SW 1271 (cell line): ENCODE measurements at places on chromosomes 5 and 9.

- DNase-seq = no peak
These were observed 245.3 kb downstream of the PDE4D start for GRCh38 chr5:59648038-59648831.

DNA sequence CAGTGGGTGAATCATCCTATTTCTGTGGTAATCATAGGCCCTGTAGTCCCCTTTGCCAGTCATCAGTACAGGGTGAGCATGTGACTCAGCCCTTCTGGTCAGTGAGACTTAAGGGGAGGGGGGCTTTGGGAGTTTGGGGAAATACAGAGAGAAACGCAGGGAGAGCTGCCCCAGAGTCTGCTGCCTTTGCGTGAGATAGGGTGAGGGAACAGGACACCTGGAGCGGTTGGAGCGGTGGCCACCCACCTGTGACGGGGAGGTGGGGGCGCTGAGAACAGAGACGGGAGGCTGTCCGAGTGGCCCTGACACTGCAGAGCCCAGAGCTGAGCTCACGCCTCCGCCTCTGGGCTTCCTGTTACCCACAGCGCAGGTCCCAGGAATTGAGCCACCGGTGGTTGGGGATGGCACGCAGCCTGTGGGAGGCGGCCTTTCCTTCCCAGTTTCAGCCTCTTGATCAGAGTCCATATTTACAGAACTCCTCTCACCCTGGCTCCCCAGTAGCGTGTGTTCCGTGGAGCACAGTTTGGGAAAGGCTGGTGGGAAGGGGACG lies 92.0 kb upstream of the ERCC6L2 start:
- no peak for DNase-seq

GRCh38 chr5:45694255-45694814 lies 1.8 kb downstream of the HCN1 start:
- no peak for DNase-seq

- DNase-seq = no peak
These were observed 6.1 kb downstream of the REEP2 start for GRCh38 chr5:138444774-138445546.

DNA sequence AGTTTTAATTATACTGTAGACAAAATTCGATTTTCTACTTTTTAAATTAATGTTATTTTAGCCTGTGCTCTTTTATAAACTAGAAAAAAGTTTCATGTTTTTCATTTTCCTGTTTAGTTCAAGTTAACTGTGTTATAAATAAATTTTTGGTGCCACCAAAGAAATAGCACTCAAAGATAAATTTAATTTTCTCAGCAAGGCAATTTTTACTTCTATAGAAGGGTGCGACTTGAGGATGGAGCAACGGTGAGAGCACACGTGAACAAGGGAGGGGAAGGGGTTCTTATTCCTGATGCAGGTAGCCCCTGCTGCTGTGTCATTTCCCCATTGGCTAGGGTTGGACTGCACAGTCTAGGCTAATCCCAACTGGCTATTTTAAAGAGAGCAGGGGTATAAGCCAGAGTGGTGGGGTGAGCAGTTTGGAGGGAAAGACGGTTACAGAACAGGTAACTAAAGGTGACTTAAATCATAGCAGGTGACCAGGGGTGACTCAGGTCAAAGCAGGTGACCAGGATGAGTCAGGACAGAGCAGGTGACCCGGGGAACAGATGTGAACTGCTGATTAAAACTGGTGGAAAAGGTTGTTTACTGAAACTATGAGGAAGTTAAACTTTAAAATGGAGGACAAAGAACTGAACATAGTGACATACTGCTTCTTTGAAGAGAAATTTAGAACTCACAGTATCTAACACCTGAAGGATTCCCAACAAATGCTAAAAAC lies 104.6 kb upstream of the GPBP1 start:
- DNase-seq = no peak

- DNase-seq = no peak
These were observed 512.9 kb upstream of the PTGER4 start for GRCh38 chr5:40166802-40167201.
